ENCODE measurements at places on chromosomes 5 and 9.

- no peak for DNase-seq
Measured at GRCh38 chr5:153919161-153919560, 119.5 kb downstream of the FAM114A2 start.

DNA sequence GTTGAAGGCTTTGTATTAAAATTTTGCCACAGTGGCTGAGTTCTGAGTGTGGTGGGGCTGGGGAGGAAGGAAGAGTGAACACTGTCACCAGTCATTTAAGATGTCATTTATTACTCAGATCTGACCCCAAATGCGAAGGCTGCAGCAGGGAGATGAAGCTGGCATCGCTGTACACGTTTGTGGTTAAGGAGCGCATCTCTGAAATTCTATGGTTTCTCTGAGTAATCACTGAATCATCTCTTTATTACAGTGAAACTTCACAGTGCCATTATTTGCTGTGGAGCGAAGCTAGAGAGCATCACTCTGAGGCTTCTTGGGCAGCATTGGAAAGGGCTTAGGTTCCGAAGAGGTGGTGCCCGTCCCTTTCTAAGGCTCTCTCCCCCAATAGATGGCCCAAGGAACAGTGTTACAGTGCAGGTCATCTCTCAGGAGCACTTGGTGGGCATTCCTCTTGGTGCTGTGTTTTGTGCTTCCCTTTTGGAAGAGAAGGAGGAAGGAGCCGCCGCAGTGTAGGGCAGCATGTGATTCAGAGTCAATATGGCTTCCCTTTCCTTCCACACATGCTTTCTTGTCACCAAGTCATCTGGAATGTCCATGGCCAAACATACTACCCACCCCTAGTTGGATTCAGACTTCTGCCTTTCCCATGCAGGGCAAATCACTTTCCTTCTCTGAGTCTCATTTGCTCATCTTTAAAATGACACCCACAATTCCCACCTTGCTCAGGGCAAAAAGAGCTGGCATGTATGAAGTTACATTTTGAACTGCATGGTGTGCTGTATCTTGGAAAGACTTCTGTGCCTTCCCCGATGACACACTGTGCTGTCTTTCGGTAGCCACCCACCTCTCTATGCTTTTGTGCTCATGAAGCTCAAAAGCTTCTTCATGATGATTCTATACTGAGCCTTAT, 9.3 kb upstream of the TEX48 start:
- DNase-seq: peak; percentile 96

- DNase-seq: no peak
Measured at GRCh38 chr5:96857924-96858323, 18.4 kb upstream of the ERAP2 start.

DNA sequence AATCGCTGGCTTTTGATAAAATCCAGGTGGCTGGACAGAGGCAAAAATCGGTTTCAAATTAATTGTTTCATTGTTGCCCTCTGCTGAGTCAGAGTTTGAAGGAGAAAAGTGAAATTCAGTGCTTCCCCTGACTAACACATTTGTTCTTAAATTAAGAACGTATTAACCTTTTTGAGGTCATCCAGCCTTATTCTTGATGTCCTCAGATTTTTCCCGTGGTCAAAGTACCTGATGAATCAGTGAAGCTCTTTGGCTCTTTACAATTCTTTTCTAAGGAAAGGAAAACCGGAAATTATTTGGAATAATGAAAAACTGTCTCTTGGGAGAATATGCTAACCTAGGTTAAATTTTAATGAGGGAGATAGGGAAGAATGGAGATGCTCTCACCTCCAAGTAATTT, 21.6 kb downstream of the OSMR start:
- no peak for DNase-seq

DNA sequence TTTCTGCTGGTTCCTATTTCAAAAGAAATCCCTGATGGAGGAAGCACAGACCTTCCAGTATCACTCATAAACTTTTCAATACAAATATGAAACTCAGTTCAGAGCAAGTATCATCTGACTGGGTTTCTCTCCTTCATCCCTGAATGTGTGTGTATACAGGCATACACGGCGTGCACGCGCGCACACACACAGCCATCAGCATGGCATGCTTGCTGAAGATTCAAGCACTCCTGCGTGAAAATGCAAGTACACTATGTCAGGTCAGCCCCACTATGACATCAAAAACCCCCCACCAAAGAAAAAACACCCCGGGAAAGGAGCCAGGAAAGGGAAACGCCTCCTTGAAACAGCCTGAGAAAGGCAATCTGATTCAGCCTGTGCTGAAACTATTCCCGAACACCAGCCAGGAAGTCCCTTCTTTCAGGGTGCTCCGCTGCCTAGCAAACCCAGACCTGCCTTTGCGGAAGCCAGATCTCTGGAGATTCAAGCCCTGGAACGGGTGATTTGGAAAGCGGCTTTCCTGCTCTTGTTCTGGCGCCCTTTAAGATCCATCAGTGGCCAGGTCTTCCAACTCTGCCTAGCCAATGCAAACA, 831 bp downstream of the KLHL3 start:
- peak; percentile 34 for DNase-seq

DNA sequence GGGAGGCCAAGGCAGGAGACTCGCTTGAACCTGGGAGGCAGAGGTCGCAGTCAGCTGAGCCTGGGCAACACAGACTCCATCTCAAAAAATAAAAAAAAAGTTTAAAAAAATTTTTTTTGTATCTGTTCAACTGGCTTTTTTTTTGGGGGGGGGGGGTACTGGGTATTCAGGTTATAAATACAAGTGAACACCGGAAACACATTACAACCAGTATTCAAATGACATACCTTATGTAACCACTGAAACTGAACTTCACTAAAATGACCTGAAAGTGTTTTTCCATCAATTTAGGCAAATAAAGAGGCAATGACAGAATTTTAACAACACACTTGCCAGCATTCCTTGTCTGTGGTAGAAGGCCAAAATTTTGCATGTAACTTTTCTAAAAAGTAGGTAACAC, 33.5 kb downstream of the STRBP start:
- no peak for DNase-seq

- DNase-seq: peak; percentile 29
Measured at GRCh38 chr5:67976891-67977601, 238.5 kb upstream of the PIK3R1 start.

GRCh38 chr9:79651251-79651795, 79.6 kb downstream of the TLE4 start:
- DNase-seq: no peak

GRCh38 chr5:107502676-107503060, 168.1 kb downstream of the EFNA5 start:
- no peak for DNase-seq

DNA sequence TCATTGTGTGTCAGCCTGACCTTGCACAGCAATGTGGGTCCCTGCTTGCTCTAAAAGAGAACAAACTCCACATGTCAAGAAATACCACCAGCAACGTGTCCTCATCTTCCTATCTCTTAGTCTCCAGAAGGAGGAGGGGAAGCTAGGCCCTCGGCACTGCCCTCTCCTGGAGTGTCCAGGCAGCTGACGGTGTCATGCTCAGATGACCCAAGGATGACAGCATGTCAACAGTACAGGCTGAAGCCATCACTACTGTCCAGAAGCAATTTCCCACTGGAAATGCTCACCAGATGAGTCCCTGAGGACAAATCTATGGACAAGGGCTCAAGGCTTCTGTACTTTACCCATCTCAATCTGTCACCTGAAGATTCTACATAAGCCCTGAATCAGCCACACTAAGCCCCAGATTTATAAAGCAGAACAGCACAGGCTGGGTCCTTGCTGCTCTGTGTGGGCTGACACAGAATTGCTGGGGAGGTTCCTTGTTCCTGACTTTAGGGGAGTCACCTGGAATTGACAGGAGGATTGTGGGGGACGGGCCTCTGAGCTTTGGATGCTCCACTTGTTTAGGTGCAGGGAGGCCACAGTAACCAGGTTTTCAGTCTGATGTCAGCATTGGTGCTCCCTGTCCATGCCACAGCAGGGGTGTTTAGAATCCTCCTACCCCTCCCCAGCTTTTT, 210.2 kb downstream of the DAB2IP start:
- DNase-seq: no peak

- peak; percentile 74 for DNase-seq
Measured at GRCh38 chr5:113806250-113806649, 292.8 kb downstream of the YTHDC2 start.

- DNase-seq: no peak
Measured at GRCh38 chr9:68446836-68447235, 90.4 kb downstream of the PGM5 start.

DNA sequence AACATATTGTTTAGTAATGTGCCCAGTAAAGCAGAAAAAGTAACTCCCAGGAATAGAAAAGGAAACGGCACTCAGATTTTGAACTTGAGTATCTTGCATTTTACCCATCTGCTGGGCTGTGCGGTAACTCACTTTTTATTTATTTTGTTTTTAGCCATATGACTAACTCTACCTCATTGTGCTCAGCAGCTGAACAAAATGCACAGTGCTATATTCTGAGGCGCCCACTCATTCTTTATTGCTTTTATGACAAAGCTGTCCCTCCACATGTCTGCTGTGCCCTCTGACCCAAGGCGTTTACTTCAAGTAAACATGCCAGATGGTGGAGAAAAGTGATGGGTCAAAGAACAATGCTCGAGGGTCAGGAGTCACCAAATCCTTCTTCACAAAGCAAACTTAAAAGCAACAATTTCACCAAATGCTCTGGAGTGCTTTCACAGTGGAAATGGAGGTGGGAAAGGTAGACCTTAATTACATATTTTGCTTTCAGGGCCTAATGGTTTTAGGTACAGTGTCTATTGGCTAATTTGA, 215.2 kb upstream of the ELAVL2 start:
- no peak for DNase-seq

- DNase-seq: peak; percentile 48
Measured at GRCh38 chr5:25006734-25007133, 362.0 kb upstream of the CDH10 start.

DNA sequence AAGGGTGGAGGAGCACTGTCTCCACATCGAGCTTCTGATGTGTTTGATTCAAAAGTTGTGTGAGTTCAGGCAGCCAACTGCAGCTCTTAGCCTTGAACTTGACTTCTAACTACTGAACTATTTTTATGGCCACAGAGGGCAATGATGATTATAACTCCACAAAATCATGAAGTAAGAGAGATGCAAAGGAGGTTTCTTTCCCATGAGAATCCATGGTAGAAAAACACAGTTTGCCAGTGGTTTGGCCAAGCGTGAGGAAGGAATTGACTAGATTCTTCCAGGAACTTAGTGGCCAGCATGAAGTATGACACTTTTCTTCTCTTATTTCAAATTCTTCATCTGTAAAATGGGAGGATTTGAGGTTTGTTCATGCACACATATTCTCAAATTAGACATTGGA, 43.2 kb downstream of the PAPPA start:
- DNase-seq: no peak

DNA sequence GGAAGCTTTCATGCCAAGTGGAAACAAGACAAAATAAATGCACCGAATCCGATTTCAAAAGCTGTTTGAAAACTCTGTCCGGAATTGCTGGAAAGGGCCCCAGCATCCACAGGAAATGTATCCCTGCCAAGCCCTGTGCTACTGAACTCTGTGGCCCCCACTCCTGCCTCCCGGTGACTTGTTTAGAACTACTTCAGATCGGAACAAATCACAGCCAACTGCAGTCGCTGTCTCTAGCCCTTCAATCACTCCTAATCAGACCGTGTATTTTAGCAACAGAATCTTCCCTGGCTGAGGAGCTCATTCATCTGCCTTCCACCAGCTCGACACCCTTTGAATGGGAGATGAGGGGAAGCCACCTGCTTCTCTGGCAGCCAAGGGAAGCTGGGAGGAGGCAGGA, 94.1 kb downstream of the KCNIP1 start:
- DNase-seq: peak; percentile 9

GRCh38 chr9:77854916-77855311, 176.7 kb downstream of the GNAQ start:
- DNase-seq: no peak

DNA sequence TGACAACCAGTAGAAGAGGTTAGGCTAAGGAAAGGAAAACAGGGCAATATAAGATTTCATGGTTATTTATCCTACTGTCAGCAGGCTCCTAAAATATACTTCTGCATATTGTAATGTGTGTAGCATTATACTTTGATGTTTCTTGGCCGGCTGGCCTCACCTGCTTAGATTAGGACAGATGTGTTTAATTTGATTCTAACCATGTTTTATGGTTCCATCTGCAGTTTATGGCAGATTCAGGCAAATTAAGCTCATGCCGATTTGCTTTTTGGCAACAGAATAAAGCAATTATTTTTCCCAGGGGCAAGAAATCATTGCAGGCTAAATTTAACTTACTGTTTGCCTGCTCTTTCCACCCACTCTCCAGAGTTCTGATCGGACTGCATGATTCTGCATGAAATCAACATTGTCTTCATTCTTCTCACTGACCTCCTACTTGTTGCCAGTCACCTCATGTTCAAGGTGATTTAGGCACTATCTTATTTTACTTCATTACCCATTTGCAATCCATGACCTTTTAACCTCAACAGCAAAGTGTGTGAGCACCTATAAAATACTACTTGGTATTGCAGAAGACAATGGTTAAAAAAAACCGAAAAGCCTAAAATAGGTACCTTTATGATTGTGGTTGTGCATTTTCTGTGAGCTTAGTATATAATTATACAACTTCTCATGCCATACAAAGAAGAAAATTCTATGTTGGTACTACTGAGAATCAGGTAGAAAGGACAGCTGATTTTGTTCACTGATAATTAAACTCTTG, 125.2 kb downstream of the EDIL3 start:
- no peak for DNase-seq

- no peak for DNase-seq
Measured at GRCh38 chr9:82090046-82090445, 101.5 kb downstream of the SPATA31D1 start.

DNA sequence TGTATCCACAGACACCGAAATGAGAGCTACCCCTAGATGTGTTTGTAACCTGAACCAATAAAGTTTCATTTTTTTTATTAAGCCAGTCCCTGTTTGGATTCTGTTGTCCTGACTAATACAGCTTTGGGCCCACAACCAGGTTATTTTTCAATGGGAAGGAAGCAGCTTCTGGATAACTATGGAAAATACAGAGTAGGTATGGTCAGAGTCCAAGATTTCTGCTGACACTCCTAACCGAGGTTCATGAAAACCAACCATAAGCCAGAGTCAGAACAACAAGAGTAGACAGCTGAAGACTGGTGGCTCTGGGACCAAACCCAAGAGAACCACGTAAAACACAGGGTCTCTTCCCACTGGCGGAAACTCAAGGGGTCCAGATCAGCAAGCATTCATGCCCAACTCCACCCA, 10.8 kb downstream of the KLF9 start:
- DNase-seq: no peak

DNA sequence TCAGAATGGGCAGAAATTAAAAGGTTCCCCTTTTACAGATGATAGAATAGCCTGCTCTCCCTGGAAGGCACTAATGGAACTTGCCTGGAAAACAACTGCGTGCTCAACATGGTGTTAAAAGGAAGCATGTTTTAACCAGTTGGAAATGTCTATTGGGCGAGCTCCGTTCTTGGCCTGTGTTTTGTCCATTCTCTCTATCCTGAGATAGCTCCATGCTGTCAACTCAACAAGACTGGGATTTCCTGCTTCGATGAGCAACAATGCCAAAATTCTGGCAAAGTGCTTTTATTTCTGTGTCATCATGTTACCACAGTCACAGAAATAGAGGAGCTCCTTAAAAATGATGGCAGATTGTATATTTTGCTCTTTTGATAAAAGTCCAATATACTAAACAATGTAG, 198.3 kb downstream of the PLK2 start:
- peak; percentile 66 for DNase-seq

Measured in fibroblast of skin of right quadriceps (primary cell).